GM03348 (cell line): ENCODE measurements at places on chromosomes 16 and 17.

- DNase-seq: no peak
Observed at GRCh38 chr17:41396996-41397660, at the start of gene KRT31. Gene KRT31 (minus strand): TSS chr17:41397608. CDS start chr17:41397539, 69 bp downstream.

- no peak for DNase-seq
Observed at GRCh38 chr17:53101706-53102105, 721.0 kb upstream of the KIF2B start.

DNA sequence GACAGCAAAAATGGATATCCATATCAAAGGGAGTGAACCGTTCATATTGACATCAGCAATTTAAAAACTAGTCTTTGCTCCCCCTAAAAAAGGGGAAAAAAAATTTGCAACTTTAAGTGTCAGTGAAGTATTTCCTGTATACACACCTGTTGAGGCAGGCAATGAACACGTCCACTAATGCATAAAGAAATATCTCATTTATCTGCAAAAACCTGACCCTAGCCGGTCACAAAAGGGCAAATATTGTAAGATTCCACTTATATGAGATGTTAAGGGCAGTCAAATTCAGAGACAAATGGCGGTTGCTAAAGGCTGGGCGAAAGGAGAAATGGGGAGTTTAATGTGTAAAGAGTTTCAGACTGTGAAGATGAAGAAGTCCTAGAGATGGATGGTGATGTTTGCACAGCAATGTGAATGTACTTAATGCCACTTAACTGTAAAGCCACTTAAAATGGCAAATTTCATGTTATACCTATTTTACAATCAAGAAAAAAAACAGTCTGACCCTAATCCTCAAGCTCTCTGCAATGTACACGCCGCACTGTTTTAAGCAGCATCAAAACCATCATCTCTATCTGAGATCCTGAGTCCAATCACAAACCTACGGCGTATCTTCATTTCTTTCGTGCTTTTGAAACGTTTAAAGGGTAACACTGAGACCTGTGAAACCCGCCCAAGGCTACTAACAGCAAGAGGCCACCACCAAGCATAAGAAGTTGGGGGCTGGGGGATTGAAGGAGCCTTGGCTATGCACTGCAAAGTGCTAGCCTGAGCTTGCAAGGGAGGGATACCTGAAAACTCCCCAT, 1.1 kb downstream of the PARN start:
- no peak for DNase-seq

- peak; percentile 90 for DNase-seq
Observed at GRCh38 chr16:30526137-30526822, at the start of gene ZNF768. Gene ZNF768 (minus strand): TSS chr16:30526566. CDS start chr16:30526413, 153 bp downstream.

GRCh38 chr16:53949715-53950410, 245.9 kb downstream of the FTO start:
- DNase-seq: no peak

DNA sequence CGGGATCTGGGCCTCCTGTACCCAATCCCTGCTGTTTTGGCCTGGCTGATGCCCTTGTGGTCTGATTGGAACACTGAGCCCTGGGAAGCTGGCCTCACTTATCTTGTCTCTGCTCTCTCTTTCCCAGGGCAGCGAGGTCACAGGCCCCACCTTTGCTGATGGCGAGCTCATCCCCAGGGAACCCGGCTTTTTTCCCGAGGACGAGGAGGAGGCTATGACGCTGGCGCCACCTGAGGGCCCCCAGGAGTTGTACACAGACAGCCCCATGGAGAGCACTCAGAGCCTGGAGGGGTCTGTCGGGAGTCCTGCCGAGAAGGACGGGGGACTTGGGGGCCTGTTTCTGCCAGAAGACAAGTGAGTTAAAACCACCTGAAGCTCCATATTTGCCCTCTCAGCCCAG, 126.0 kb downstream of the RAB11FIP4 start:
- no peak for DNase-seq

DNA sequence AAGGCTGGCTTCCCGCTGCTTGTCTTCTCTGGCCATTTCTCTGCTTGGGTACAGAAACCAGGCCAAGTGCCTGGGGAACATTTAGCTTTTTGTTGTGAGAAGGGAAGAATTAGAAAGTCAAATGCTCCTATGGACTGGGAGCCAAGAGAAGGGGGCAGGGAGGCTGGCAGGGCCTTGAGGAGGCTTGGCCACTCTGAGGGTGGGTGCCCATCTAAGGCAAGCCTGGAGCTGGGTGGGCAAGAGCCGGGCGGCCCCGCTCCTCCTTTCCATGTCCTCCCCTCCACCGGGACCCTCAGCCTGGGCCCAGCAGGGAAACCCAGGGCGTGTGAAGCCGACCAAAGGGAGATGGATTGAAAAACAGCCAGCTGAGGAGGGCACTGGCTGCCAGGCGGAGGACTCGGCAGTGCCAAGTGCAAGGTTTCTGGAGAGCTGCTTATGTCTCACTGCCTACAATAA, 69.4 kb downstream of the NTN1 start:
- DNase-seq: no peak

DNA sequence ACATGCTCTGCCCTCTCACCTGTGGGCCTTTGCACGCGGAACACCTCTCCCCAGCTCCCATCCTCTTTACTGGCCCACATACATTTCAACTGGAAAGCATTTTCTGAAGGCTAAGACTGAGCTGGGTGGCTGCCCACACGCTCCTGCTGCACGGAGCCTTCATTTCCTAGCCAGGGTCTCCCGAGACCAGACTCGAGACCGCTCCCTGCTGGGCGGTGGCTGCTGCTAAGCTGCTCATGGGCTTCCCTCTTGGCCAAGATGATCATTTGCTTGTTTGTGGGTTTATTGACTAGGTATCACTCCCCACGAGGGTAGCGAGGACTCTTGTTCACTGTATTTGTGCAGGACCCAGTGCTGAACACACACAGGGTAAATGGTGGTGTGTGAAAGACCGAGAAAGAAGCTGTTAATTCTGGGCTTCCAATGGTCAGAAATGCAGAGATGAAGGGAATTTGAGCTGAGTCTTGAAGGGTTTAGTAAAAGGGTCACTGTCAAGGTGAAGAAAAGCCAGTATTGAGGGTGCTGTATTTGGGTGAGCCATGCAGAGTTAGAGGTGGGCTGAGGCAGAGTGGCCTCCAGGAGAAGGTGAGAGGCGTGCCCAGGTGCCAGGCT, 907 bp downstream of the TRAPPC2L start:
- DNase-seq: peak; percentile 94

- no peak for DNase-seq
Observed at GRCh38 chr16:85905110-85906095, 6.4 kb downstream of the IRF8 start.

DNA sequence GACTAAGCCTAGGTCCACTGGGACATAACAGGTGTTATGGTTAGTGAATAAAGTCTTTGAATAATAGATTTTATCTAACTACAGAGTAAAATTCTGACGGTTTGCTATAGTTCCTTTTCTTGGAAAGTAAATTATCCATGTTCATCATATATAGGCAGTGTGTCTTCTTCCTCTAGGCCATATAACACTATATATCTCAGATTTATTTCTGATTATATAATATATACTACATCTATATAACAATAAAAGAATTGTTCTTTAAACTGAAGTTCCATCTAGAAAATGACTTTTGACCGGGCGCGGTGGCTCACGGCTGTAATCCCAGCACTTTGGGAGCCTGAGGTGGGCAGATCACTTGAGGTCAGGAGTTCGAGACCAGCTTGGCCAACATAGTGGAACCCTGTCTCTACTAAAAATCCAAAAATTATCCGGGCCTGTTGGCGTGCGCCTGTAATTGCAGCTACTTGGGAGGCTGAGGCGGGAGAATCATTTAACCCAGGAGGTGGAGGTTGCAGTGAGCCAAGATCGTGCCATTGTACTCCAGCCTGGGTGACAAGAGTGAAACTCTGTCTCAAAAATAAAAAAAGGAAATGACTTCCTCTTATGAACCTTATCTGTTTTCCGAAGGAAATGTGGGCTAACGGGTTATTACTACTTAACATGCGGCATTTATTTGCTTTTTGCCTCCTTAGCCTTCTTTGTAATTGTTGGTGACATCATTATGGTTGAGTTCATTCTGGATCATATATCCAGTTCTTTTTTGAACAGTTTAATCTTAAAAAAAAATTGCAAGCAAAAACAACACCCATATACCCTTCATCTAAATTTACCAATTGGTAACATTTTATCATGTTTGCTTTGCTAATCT, 29.2 kb downstream of the NOL11 start:
- DNase-seq: no peak

GRCh38 chr16:82263521-82264143, 93.6 kb upstream of the MPHOSPH6 start:
- peak; percentile 76 for DNase-seq

- DNase-seq: no peak
Observed at GRCh38 chr17:15380446-15380845, 39.0 kb upstream of the TEKT3 start.

GRCh38 chr16:83433201-83433600, 374.6 kb upstream of the HSBP1 start:
- no peak for DNase-seq

DNA sequence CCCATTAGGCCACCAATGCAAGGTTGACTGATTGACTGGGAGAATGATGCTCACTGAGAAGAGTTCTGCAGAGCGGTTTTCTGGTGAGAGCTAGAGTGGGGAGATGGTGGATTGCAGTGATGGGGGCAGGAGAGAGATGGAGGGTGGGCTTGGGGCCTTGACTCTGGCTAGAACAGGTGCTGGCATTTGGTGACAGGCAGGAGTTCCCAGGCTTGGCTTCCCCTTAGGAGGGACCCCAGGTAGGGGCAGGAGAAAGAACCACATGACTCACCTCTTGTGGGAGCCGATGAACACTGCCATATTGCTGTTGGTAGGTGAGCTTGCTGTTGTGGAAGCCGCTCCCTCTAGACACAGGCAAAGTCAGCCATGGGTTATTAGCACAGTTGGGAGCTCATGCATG, 8.0 kb downstream of the CD300LB start:
- DNase-seq: no peak

DNA sequence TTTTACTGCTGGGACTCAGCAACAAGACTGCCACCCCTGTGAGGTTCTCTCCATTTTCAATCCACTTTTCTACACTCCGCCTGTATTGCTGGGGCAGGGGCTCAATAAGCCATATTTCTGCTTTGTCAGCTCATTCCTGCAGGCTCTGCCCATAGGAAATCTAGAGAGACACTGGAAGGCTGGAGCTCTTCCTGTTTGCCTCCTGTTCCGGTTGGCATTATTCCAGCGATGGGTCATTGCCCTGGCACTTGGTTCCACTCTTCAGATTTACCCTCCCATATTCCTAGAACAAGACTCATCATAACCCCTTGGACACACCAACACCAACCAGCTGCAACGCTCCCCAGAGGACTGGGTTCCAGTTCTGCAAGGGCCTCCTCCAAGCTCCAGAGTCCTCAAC, 210.4 kb downstream of the CA10 start:
- no peak for DNase-seq

GRCh38 chr17:65072660-65073071, 16.1 kb upstream of the GNA13 start:
- DNase-seq: no peak

DNA sequence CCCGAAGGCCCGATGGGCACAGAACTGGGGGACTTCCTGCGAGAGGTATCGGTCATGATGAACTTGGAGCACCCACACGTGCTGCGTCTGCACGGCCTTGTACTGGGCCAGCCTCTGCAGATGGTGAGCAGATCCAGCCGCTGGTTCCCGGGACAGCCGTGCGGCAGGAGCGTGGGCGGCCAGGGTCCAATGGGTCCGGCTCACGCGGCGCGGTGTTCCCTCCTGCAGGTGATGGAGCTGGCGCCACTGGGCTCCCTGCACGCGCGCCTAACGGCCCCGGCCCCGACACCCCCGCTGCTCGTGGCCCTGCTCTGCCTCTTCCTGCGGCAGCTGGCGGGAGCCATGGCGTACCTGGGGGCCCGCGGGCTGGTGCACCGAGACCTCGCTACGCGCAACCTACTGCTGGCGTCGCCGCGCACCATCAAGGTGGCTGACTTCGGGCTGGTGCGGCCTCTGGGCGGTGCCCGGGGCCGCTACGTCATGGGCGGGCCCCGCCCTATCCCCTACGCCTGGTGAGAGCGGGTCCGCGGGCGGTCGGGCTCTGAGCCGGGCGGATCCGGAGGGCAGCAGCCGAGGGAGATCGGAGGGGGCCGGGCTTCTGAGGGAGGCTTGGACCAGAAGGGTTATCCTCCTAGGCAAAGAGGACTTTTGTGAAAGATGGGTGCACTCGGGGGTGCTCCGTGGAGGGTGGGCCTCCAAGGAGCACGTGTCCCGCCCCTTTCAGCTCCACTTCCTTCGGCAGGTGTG, 3.0 kb downstream of the TNK1 start:
- DNase-seq: peak; percentile 66

GRCh38 chr17:40110026-40110845, 9.8 kb upstream of the NR1D1 start:
- no peak for DNase-seq
